ENCODE measurements at places on chromosomes 2 and 18.

GRCh38 chr2:240238786-240239185 is 98.3 kb upstream of the OTOS start:
- DNase-seq, result no peak

GRCh38 chr18:48061781-48062570 is 131.5 kb upstream of the SMAD2 start:
- DNase-seq, result no peak

- no peak for DNase-seq
Measured at GRCh38 chr2:228066126-228066798, 115.2 kb downstream of the SPHKAP start.

DNA sequence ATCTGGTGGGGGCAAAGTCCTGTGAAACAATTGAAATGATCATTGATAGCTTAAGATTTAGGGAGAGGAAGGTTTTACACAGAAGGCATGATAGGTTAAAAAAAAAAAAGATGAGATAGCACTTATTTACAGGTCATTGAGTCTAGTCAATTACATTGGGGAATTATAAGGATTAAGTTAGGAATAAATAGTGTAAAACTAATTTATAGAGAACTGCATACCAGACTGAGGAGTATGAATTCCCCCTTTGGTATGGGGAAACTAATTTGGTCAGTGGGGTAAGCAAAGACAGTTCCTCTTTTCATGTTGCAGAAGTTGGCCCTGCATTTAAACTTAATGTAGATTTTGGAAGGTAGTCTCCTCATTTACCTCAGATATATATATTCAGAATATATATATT is 10.8 kb downstream of the GLS start:
- DNase-seq, result no peak

DNA sequence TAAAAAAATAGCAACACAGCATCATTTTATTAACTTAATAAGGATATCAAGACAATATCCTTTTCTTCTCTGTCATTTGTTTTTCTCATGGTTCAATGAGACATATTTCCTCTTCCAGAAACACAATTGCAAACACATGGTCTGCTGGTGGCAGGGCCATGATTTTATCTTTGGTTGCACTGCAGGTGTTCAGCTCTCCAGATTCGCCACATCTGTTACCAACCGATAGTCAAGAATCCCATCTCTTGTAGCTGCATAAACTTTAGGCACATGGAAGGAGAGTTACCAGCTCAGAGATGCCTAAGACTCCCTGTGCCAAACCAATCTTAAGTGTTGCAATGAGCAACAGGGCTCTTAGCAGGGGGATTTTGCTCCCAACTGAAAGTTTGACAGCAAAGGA is 1303.2 kb upstream of the CELF4 start:
- DNase-seq, result no peak

GRCh38 chr18:63578357-63578958 is 8.7 kb upstream of the SERPINB13 start:
- DNase-seq, result no peak

DNA sequence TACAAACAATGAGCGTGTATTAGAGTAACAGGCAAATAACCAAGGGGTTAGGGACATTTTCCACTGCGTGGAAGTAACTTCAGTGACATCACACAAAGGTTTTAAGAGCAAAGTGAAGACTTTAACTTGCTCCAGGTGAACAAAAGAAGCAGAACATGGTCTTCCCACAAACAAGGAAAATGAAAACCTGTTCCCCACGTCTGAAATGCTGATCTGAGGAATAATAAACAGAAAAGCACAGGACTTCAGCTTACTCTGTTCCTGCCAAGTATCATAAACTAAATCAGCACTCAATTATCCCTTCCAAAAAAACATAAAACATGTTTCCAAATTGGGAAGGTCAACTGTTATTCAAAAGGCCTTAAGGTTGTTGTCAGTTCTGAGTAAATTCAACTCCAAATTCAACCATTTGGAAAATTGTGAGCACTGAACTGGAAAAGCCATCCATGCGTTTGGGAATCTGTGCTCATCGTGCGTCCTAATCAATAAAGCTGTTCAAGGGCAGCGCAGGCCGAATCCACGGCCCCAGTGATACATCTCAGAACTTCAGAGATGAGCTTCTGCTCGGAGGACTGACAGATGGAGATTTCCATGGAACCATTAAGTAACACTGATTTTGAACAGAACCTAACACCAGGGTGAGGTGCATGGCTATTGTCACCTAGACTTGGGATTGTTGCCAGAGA is 7.7 kb upstream of the SNTG2 start:
- DNase-seq, result no peak

- no peak for DNase-seq
Measured at GRCh38 chr2:98903767-98904485, 32.1 kb downstream of the CRACDL start.

Measured in CD4-positive, alpha-beta T cell treated with Interferon gamma for 1 hour (primary cell).